Activated T-helper 9 cell treated with anti-CD3 and anti-CD28 coated beads, Interleukin-2, amount 50 U/mL, for 16 hours (primary cell): ENCODE measurements at places on chromosomes 11 and 22.

GRCh38 chr22:49915610-49916009 is 2.6 kb downstream of the ALG12 start:
- no peak for DNase-seq

GRCh38 chr11:13347901-13348300 is 70.3 kb downstream of the BMAL1 start:
- DNase-seq, result no peak

GRCh38 chr11:132056689-132057088 is 686.3 kb downstream of the NTM start:
- no peak for DNase-seq

DNA sequence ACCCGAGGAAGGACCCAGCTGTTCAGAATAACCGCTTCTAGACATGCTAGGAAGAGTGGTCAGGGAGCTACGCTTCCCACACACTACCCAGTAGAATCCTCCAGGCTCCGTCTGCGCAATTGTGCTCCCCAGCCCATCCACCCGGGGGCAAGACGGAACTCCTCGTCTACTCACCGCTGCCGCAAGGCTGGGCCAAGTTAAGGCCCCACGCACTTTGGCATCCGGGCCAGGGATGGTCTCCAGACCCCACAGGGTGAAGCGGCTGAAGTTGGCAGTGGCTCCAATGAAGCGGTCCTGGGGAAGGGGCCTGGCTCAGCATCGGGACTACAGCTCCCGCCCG is 757 bp downstream of the RNASEH2C start:
- DNase-seq, result no peak

DNA sequence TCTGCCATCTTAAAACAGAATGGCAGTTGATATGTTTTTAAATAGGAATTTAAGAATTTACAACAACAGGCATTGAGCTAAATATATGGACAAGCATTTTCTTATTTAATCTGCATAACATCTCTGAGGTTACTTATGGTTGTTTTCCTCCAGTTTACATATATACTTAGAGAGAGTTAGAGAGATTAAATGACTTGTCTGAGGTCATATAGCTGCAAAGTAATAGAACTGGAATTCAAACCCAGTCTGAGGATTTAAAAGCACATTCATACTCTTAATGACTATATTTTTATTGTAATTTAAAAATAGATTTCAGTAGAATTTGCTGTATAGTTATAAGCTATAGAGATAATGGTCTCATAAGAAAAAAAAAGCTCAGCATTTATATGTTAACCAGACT is 81.4 kb upstream of the GRIK4 start:
- DNase-seq, result no peak

- no peak for DNase-seq
Measured at GRCh38 chr11:109223451-109223850, 198.5 kb upstream of the C11orf87 start.

DNA sequence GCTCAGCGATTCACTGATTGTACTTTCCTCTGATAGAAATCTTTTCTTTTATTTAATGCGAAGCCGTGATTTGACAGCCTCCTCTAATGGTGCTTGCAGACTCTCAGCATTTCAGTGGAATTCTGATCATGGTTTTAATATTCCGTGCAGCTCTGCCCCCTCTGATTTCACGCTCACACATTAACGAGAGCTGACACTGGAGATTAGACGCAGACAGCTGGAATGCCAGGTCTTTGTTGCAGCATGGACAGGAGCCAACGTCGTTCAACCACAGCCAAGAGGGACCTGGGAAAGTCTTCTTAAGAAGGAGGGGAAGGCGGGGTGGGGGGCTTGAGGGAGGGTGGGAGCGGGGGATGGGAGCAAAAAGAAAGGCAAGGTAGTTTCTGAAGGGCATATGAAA is 186.4 kb downstream of the BLID start:
- DNase-seq, result no peak

DNA sequence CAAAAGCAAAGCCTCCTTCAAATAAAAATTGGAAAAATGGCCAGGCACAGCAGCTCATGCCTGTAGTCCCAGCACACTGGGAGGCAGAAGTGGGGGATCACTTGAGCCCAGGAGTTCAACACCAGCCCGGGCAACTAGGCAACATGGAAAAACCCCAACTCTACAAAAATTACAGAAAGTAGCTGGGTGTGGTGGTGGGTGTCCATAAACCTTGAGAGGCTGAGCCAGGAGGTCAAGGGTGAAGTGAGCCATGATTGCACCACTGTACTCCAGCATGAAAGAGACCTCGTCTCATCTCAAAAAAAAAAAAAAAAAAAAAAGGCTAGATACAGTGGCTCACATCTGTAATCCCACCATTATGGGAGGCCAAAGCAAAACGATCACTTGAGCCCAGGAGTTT is 22.3 kb downstream of the DDX6 start:
- DNase-seq, result no peak

DNA sequence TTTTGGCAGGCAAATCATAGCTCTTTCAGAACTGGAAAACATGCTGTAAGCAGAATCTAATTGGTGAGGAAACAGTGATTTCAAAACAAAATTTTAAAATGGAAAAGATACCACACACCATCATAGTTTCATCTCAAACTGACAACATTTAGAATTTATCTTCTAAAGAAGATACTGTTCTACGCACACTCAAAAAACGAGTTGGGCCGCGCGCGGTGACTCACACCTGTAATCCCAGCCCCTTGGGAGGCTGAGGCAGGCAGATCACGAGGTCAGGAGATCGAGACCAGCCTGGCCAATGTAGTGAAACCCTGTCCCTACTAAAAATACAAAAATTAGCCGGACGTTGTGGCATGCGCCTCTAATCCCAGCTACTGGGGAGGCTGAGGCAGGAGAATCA is 44.2 kb upstream of the ADSL start:
- no peak for DNase-seq

- no peak for DNase-seq
Measured at GRCh38 chr11:106288057-106288456, 210.6 kb downstream of the AASDHPPT start.
